ENCODE measurements at places on chromosomes 6 and 20.

DNA sequence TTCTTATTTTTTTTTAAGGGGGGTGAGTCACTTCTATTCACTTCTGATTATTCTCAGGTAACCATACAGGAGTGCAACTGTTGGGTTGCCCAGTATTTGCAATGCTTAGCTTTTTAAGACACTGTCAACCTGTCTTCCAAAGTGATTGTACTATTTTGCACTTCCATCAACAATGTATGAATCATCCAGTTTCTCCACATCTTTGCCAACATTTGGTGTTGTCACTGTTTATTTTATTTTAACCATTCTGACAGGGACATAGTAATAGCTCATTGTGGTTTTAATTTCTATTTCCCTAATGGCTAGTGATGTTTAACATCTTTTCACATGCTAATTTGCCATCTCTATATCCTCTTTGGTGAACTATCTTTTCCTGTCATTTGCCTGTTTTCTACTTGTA is 1.4 kb upstream of the SLC13A3 start:
- no peak for DNase-seq

- no peak for DNase-seq
Measured at GRCh38 chr6:12483712-12484111, 193.6 kb downstream of the EDN1 start.

- no peak for DNase-seq
Measured at GRCh38 chr20:63058696-63059335, 52.1 kb upstream of the BHLHE23 start.

- DNase-seq: no peak
Measured at GRCh38 chr6:161644521-161644920, 370.7 kb upstream of the AGPAT4 start.

DNA sequence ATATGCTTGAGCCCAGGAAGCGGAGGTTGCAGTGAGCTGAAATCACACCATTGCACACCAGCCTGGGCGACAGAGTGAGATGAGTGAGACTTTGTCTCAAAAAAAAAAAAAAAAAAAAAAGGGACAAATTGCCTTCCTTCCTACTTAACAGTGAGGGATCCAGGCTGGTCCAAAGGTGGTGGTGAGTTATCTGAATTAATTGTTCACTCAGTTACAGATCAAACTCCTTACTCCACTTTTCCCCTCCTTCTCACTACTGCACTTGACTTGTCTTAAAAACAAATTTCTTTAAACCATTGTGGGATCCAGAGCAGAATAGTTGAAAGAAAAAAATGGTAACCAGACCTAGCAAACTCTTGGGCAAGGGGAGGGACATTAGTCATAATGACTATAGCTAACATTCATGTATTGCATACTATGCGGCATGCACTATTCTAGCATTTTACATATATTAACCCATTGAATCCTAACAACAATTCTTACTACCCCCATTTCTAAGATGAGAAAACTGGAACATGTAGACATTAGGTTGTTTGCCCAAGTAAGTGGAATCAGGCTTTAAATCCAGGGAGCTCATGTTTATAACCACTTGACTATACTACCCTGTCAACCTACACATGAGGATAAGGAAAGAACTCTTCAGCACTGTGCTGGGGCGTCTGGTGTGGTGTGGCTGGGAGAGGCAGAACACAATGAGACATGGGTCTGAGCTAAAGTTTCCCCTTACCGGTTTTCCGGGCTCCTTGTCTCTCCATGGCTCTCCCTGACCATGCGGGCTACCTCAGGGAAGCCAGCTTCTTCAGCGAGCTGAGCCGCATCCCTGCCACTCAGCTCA is 1.5 kb downstream of the GPANK1 start:
- DNase-seq: no peak

DNA sequence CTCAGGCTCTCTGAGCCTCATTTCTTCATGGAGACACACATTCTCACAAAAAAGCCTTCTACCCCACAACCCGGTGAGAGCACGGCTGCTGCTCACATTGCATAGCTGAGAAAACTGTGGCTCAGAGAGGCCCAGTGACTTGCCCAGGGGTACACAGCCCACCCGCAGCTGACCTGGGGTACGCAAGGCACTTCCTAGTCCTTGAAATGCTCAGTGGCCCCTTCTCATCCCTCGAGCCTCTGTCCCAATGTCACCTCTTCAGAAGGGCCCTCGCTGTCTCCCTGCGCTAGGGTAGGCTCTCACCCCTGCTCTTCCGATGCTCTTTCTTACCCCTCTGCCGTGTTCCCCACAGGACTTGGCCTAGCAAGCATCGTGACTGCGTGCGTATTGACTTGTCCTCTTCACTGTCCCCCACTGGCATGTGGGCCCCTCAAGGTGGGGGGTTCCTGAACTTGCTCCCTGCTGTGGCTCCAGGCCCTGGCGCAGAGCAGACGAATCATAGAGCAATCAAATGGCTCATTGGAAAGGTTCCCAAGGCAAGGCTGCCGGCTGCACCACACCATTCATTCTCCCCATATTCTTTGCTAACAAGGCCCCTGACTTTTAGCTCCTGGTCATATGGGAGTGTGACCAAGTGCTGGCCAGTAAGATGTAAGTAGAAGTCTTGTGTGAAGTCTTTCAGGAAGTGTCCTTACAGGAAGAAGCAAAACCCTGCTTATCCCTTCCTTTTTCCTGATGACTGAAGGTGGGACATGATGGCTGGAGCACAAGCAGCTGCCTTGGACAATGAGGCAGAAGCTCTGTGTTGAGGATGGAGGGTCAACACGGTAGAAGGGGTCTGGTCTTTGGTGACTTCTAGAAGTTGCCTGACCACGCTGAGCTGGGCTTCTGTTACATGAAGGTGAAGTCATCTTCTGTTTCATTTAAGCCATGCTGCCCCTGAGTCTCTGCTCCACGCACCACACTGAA is 22.7 kb downstream of the PCK1 start:
- no peak for DNase-seq

DNA sequence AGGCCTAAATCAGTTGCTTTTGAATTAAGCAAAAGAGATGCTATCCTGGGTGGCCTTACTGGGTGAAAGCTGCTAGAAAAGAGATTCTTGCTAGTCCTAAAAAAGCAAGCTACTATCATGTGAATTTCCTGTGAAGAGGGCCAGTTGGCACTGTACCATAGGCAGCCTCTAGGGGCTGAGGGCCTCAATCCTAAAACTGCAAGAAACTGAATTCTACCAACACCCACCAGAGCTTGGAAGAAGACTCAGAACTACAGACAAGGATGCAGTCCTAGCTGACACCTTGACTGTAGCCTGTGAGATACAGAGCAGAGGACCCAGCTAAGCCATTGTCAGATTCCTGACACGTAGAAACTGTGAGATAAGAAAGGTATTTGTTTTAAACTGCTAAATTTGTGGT is 24.5 kb downstream of the CLIC5 start:
- DNase-seq: no peak

DNA sequence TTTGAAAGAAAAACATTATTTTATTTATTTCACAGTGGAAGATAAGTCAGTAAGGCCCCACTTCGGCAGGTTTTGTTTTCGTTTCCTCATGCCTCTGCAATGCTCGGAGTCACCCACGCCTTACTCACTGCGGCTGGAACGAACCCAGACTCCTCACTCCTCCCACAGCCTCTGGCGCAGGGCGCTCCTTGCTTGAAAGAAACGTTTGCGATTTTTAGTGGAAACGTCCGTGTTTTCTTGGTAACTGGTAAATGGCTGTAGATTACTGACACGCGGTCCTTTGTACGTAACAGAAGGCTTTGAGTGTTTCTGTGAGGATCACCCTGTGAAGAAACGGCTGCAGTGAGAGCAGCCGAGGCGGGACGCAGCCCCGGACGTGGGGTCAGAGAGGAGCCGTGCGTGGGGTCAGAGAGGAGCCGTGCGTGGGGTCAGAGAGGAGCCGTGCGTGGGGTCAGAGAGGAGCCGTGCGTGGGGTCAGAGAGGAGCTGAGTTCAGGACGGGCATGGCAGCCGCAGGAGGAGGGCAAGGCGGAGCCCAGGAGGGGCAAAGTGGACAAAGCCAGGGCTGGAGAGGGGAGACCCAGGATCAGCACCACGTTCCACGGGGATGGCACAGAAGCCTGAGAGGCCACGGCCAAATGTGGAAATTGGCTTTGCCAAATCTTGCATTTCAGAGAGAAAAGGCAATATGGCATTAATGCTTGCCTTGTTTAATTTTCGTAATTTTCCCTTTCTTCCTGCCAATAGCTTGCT is 198.6 kb upstream of the THBS2 start:
- no peak for DNase-seq

GRCh38 chr20:2747676-2748235 is 52.7 kb downstream of the CPXM1 start:
- DNase-seq: no peak

- DNase-seq: no peak
Measured at GRCh38 chr6:46510651-46511050, 19.4 kb upstream of the RCAN2 start.

- DNase-seq: no peak
Measured at GRCh38 chr6:5046430-5046829, 38.7 kb upstream of the PPP1R3G start.

- no peak for DNase-seq
Measured at GRCh38 chr20:46137816-46138215, 19.7 kb downstream of the CD40 start.

DNA sequence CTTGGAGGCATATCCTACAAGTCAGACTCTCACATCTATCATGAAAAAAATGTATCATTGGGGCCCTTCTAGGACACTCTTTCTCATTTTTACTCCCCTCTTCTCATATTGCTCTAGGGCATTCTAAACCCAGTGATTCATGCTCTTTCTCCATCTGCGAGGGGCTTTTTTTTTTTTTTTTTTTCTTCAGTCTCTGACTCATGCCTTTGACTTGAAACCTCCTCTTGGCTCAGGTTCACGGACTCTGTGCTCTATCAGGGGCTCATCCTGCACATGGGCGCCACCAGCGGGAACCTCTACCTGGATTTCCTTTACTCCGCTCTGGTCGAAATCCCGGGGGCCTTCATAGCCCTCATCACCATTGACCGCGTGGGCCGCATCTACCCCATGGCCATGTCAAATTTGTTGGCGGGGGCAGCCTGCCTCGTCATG is 17.8 kb downstream of the SLC22A1 start:
- DNase-seq: no peak

- DNase-seq: no peak
Measured at GRCh38 chr6:126293891-126294524, 45.9 kb upstream of the CENPW start.

GRCh38 chr20:21809961-21810523 is 104.6 kb downstream of the PAX1 start:
- no peak for DNase-seq

- DNase-seq: no peak
Measured at GRCh38 chr20:5638023-5638422, 112.2 kb upstream of the SHLD1 start.

DNA sequence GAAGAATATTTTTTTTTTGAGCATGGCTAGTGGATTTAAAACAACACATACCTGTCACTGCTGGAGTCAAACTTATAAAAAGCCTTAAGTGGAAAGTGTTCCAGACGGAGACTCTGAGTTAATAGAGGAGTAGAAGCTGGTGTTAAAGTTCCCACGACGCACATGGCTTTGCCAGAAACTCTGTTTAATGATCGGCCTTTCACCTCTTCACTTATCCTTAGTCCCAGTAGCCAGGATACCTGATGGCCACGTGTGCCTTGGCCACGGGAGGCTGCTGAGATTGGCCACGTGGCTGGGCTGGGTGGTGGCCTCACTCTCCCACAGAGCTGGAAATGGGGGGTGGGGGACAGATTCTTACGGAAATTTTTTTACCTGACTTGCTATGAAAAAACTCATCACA is 333.1 kb downstream of the ZFAND3 start:
- DNase-seq: no peak

GRCh38 chr20:39800548-39800947 is 838.4 kb downstream of the DHX35 start:
- DNase-seq: no peak

DNA sequence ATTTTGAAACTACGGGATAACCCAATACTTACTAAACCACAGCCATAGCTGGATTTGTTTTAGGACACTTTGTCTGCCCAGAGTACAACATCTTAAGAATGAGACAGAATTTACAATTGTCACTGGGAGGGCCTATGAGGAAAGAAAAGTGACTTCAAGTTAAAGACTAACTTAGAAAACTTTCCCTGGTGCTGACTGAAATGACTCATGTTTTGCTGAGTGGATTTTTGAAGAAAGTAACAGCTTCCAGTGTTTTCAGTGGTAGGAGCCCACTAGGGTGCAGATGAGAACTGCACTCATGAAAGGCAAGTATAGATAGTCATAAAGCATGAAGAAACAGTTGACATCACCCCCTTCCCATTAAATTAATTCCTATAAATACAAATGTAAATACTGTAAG is 988.2 kb upstream of the MAP3K7 start:
- DNase-seq: no peak

DNA sequence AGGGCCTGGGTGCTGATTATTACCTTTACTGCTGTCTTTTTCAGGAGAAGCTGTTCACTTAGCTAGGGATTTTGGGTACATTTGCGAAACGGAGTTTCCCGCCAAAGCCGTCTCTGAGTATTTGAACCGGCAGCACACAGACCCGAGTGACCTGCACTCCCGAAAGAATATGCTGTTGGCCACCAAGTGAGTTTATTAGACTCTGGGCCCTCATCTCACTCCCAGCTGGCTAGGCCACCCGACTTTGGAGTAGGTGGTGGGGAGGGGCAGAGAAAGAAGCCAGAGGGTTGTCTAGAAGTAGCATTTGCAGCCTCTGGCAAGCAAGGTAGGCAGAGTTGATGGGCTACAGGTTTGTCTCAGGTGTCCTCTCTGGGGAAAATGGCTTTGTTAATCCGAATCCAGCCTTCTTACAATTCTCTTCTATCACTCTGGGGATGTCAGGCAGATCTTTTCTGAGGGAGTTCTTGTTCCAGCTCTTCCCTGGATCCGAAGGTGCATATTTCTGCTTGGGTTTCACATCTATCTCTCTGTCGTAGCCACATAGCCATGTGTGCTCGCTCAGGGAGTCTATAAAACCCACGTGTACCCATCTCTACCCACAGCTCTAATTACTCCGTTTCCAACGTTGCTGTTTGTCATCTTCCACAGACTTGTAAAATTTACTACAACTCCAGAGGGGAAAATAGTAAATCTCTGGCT is 21.6 kb downstream of the TFAP2B start:
- DNase-seq: no peak

DNA sequence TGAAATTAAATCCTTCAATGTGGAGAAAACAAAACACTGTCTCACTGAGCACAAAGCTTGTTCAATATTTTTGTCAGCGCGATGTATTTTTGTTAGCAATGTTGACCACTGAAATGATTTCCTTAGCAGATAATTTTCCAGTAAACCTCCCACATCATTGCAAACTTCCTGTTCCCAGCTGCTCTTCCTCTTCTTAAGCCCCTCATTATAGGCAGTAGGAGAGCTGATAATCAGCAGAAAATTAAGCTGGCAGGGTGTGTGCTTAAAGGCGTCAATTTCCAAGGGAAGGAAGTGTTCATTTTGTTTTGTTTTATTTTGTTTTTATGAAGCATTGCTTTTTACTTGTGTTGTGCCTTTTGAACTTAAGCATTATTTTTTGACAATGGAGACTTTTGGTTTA is 29.1 kb upstream of the TMEM14A start:
- DNase-seq: no peak

GRCh38 chr20:25173321-25173720 is 22.2 kb upstream of the ENTPD6 start:
- no peak for DNase-seq

All from activated CD4-positive, alpha-beta T cell treated with anti-CD3 and anti-CD28 coated beads, Interleukin-2, amount 50 U/mL, for 4 hours (primary cell).